ENCODE measurements at places on chromosomes 7 and 10. TPM values are rescaled to one million over a fixed set of nuclear protein-coding genes. Genes with fewer than 3 reads are reported as not detected.

Gene KLHL7
- 103 TPM for total RNA-seq

Gene KIAA1549
- total RNA-seq: 1.4 TPM

Gene ACHE
- total RNA-seq: 2.1 TPM

Gene SKIDA1
- total RNA-seq: 1.8 TPM

Gene SLC16A12
- 3.1 TPM for total RNA-seq

Gene GOLGA7B
- total RNA-seq: 0.54 TPM

Gene SLC13A4
- 1.0 TPM for total RNA-seq

Gene KIAA1217
- 24.0 TPM for total RNA-seq

Measured in cardiac septum (tissue), 1 donor.